ENCODE measurements at places on chromosomes 2 and 18.
A peak's percentile ranks its signal among the peaks of the same experiment; 100 is the strongest.

GRCh38 chr2:37575780-37576179, 95.7 kb downstream of the CDC42EP3 start:
- DNase-seq = no peak

- no peak for DNase-seq
Observed at GRCh38 chr18:75660932-75661331, 233.4 kb upstream of the SMIM21 start.

- peak; percentile 10 for DNase-seq
Observed at GRCh38 chr2:223692191-223692947, 90.2 kb upstream of the SCG2 start.

DNA sequence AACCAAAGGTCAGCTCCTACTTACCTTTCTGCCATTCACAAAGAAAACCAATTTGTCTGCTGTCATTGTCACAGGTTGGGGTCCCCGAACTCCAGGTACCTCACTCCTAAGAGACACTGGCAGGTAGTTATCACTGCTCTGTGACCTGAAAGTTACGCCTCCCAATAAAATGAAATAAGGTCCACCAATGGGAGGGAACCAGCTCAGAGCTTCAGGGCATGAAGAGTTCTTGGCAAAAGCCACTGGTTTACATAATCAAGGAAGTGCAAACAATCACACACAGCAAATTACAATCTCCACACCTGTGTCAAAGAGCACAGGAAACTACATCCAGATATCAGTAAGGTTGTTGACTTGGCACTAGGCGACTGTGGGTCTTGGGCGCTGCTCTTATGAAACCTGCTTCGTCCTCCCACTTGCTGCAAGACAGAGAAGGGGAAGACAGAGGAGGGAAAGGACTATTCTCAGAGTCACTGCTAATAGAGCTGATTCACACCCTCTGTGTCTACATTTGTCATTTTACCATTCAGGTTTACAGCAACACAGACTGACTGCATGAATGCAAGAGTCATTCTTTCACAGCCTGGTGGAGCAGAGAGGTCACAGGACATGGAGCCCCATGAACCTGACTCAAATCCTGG, at the start of gene XDH:
XDH (minus strand) TSS at position 142 of the 641 bp plus-strand sequence; CDS start at position 66, 76 bp downstream.
- no peak for DNase-seq

DNA sequence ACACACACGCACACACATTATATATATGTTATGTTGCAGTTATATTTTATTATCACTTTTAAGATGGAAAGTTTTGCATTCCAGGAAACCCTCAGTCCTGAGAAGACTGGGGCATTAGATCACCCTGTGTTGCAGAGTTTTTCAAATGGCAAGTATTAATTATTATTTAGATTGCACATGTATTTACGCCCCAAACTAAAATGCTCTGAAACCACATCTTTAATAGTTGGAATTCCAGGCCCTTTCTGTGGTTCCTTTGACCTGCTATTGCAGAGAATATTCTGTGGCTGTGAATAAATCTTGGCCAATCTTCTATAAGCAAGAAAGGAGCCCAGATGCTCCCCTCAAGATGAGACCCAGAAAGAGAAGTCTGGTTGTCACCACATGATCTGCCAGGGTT, 427.0 kb upstream of the TNP1 start:
- DNase-seq = no peak

- no peak for DNase-seq
Observed at GRCh38 chr2:179181002-179181401, 83.6 kb downstream of the SESTD1 start.

DNA sequence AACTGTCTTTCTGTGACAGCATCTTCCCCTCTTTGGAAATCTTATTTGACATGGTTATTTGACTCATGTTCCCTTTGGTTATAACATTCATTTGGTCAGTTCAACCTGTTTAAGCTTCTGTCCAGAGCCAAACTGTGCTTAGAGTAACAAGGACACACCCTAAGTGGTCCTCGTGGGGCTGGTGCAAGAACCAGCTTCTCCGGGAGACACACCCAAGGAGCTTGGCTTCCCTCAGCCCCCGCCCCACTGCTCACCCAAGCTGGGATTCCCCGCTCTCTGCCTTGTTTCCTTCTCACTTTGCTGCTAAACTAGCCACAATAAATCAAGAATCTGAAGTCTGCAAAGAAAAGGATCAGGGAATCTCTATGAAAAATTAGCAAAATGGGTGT, 1.4 kb downstream of the SCYGR3 start:
- no peak for DNase-seq

DNA sequence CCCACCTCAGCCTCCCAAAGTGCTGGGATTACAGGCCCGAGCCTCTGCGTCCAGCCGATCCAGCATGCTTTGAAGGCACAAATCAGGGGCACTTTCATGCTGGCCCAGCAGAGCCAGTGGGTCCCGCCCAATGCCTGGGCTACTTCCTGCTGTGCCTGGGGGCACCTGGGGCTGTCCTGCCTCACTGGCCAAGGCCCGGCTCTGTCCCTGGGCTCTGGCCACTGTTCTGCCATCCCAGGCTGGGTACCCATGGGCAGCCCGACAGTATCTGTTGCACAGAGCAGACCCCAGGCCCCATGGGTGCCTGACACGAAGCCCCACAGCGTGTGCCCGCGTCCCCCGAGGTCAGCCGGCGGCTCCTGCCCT, 6.8 kb upstream of the GAL3ST2 start:
- DNase-seq = no peak

- no peak for DNase-seq
Observed at GRCh38 chr2:146467425-146467824, 1377.4 kb upstream of the ACVR2A start.

- DNase-seq = no peak
Observed at GRCh38 chr2:43885132-43885632, 46.4 kb downstream of the ABCG8 start.

DNA sequence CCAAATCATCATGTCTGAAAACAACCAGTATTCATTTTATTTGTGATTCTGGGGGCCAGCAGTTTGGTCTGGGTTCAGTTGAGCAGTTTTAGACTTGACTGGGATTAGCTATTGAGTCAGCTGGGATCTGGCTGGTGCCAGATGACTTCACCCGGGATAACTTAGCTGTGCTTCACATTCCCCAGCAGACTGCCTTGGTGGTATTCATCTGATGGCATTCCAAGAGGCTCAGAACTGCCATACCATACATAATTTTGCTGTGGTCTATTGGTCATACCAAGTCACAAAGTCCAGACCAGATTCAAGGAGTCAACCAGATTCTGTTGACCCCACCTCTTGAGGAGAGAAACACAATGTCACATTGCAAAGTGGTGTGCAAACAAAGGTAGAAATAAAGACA, 7.8 kb upstream of the FSHR start:
- DNase-seq = no peak

DNA sequence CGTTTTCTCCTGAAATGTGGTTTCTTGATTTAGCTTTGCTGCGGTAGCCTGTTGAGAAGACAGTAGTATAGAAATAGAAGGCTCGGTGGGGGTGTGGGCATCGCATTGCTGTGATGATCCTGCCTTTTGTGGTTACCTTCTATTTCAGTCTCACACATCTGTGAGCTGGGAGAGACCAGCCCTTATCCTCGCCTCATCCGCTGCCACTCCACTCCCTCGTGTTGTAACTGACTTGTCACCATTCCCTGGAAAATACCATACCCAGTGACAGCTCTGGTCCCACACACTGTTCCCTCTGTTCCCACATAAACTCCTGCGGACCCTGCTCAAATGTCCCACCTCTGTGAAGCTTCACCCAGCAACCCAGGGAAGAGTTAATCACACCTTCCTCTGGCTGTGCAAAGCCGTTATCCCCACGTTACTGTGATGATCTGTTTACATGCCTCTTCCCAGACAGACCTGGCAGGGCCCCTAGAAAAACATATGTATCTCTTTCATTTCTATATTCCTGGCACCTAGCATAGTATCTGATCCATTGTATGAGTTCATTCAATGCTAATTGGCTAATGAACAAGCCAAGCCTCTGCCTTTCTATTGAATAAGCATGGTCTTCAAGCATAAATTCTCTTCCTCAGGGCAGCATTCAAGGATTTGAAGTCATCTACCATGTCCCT, 114.6 kb downstream of the MAPK4 start:
- no peak for DNase-seq

GRCh38 chr2:190771726-190772125, 108.9 kb upstream of the GLS start:
- DNase-seq = no peak

DNA sequence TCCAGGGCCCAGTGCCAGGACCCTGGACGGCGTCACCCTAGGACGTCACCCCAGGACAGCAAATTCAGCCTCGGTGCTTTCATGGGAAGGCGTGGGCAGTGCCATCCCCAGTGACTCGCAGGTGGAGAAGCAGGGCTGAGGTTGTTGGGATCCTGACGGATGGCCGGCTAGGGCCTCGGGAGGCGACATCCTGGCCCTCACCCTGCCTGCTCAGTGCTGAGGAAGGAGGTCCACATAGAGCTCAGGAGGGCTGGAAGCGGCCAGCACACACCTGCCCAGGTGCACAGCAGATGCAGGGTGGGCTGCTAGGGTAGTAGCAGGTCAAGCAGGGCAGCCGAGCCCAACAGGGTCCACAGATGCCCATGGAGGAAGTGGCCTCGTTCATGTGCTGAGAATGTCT, 482.0 kb upstream of the SALL3 start:
- no peak for DNase-seq

DNA sequence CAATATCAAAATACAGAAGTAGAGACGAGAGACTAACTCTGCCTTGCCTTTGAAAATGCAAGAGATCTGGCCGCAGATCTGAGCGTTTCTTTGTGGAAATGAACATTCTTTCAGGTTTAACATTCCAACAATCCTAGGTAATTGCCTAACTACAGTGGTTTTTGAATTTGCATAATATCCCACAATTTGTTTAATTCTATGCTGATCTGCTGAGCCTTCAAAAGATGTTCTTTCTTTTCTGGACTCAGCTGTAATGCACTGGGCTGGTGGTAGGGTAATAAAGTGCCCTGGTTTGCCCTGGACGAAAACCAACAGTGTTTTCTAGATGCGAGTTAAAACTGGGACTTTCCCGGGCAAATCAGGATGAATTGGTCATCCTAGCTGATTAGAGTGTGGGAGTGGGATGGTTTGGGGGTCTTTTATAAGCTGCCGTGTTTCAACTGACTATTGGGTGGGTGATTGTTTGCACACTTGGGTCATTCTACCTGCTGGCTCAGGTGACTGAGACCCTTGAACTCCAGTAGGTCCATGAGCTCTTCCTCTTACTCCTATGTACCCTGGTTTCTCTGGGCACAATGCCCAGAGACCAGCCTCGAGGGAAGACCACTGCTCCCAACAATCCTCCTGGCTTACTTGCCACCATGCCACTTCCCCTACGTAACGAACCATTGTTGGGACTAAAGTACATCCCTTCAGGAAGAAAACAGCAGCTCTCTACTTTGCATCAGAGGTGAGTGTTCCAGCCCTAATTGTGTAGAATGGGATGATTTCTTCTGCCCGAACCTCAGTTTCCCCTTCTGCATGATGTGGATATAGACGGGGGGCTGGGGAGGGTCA, 3.4 kb upstream of the PAX8 start:
- DNase-seq = no peak

GRCh38 chr2:179645047-179645446, 216.4 kb downstream of the ZNF385B start:
- no peak for DNase-seq

All from K562 (cell line).